Panc1 (cell line): ENCODE measurements at places on chromosomes 1 and 21.

DNA sequence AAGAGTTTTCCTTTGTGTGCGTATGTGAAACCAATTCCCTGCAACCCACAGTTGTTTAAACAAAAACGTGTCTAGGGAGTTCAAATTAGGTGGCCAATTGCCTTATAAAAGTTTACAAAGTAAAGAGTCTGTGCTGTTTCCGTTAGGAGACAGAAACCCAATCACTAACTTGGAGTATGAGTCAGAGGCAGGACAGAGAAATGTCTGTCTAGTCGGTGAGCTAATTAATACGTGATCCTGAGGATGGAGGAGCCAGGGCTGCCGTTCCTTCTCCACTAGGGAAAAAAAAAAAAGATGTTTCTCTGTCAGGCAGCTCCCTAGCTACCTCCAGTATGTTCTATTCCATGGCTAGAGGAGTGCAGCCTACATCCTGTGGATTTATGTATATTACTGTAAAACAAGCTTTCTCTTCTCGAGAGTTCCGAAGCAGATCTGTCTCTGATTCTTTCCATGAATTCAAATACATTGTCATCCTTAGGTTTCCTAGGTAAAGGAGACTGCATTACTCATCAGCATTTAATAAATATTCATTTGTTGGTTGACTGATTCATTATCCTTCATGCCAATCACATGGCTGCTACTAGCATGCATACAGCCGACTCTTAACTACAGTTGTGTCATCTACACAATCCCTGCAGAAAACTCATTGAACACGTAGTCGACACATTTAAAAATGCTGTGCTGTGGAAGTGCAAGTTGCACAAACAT is 430.6 kb downstream of the KIF26B start:
- H3K27ac ChIP-seq: no peak overlapping the region
- peaks cover 7% of the 10 kb centered on the region; the same call in 1 of the 2 replicates for H3K27me3 ChIP-seq
- no peak overlapping the region for H3K4me3 ChIP-seq
- H3K36me3 ChIP-seq: no peaks in the 10 kb centered on the region
- DNase-seq: no peak
- no peaks in the 10 kb centered on the region for H3K4me1 ChIP-seq

DNA sequence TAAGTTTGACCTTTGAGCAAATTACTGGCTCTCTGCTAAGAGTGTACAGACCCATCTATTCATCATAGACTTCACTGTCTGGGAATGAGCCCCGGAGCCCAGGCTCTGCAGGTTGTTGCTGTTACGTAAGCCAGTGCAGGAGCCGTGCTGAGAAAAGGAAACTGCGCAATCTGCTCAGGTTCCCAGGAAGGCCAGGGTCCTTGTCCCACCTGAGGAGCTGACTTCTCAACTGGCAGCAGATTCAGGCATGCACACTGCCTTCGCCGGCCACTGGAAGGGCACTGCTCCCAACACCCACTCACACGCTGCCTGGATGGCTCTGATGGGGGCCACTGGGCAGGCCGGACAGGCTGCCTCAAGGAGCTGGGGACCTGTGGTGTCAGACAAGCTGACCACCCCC is 19.5 kb downstream of the RCAN1 start:
- no peak overlapping the region for H3K4me3 ChIP-seq
- no peak overlapping the region for H3K27ac ChIP-seq
- H3K4me1 ChIP-seq: no peaks in the 10 kb centered on the region; the same call in 1 of the 2 replicates

DNA sequence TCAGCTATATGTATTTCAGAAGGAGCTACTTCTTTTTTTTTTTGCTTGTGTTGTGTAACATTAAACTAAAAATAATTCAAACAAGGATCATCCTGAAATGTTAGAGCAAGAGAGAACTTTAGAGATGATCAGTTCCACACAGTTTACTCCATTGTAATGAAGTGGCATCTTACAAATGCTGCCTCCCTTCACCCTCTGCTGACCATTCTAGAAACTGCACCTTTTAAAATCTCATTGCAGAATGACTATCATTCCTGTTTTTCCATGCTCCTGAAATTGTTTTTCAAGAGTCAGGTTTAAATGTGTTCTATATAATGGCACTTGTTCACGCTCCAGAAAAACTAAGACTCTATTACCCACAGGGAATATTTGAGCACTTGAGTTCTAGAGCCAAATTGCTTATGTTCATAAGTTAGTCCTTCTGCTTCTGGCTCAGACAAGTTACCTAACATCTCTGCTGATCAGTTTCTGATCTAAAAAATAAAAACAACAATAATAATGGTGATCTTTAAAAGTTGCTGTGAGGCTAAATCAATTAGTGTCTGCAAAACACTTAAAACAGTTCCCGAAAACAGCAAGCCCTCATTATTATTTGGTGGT is 21.5 kb upstream of the SLC44A5 start:
- no peaks in the 10 kb centered on the region for H3K36me3 ChIP-seq
- H3K27ac ChIP-seq: no peak overlapping the region
- no peaks in the 10 kb centered on the region for H3K4me1 ChIP-seq

- peaks cover 3% of the 10 kb centered on the region; the same call in 1 of the 2 replicates for H3K4me1 ChIP-seq
- H3K27ac ChIP-seq: no peak within 1 kb of the TSS
- no peak for DNase-seq
Observed at GRCh38 chr1:233613252-233614172, at the start of gene KCNK1. Gene KCNK1 (plus strand): TSS chr1:233614106. CDS start chr1:233614172, 66 bp downstream.

- H3K4me3 ChIP-seq: no peak overlapping the region
- no peaks in the 10 kb centered on the region for H3K4me1 ChIP-seq
- no peaks in the 10 kb centered on the region for H3K36me3 ChIP-seq
Observed at GRCh38 chr1:67589519-67590233, 95.3 kb upstream of the GADD45A start.

GRCh38 chr1:52603630-52604029 is 1.5 kb downstream of the GPX7 start:
- H3K4me1 ChIP-seq: peaks cover 9% of the 10 kb centered on the region; the same call in 1 of the 2 replicates
- no peak overlapping the region for H3K27ac ChIP-seq
- no peaks in the 10 kb centered on the region for H3K27me3 ChIP-seq

DNA sequence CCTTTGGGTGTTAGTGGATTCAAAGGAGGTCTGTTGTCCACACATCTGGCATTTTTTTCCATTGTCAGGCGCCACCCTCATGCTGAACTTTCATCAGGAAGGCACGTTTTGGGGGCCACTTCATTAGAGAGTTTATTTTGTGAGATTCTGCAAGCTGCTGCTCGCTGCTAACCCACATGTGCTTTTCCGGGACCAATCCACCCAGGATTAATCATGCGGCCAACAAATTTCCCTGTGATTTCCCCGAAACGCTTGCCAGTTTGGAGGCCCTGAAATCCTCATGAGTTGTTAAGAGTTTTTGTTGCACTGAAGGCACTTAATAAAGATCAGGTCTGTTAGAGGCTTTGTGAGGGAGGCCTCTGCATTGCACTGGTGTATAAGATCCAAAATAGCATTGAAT is 2.4 kb downstream of the PDPN start:
- H3K27ac ChIP-seq: no peak overlapping the region
- H3K36me3 ChIP-seq: no peaks in the 10 kb centered on the region
- H3K4me1 ChIP-seq: no peaks in the 10 kb centered on the region
- H3K4me3 ChIP-seq: no peak overlapping the region

GRCh38 chr1:23395154-23395724 is 25.6 kb upstream of the ZNF436 start:
- H3K27ac ChIP-seq: no peak overlapping the region
- H3K36me3 ChIP-seq: no peaks in the 10 kb centered on the region
- H3K4me1 ChIP-seq: no peaks in the 10 kb centered on the region
- no peaks in the 10 kb centered on the region for H3K27me3 ChIP-seq
- no peak for DNase-seq

DNA sequence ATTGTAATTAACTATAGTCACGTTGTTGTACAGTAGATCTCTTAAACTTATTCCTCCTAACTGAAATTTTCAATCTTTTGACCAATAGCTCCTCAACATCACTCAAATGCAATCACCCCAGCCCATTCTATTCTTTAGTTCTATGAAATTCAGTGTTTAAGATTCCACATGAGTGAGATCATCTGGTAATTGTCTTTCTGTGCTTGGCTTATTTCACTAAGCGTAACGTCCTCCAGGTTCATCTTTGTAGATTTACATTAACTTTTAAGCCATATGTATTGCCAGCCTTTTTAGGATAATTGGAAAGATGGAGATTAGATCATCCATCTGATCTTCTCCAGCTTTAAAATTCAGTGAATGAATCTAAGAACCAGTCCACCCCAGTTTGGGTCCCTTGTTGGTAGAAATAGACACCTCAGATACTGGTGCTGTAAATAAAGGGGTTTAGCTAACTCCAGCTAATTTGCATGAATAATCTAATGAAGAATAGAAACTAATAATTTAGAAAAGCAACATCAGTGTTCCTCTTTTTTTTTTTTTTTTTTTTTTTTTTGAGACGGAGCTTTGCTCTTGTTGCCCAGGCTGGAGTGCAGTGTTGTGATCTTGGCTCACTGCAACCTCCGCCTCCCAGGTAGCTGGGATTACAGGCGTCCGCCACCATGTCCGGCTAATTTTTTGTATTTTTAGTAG is 7.0 kb downstream of the S100A10 start:
- peaks cover 92% of the 10 kb centered on the region for H3K4me1 ChIP-seq
- DNase-seq: no peak
- peak overlapping the region; percentile 99 for H3K27ac ChIP-seq
- H3K36me3 ChIP-seq: peaks cover 52% of the 10 kb centered on the region

GRCh38 chr1:19462781-19463503 is 22.4 kb downstream of the CAPZB start:
- H3K27me3 ChIP-seq: no peaks in the 10 kb centered on the region
- DNase-seq: no peak
- no peaks in the 10 kb centered on the region for H3K36me3 ChIP-seq
- H3K4me3 ChIP-seq: no peak overlapping the region

DNA sequence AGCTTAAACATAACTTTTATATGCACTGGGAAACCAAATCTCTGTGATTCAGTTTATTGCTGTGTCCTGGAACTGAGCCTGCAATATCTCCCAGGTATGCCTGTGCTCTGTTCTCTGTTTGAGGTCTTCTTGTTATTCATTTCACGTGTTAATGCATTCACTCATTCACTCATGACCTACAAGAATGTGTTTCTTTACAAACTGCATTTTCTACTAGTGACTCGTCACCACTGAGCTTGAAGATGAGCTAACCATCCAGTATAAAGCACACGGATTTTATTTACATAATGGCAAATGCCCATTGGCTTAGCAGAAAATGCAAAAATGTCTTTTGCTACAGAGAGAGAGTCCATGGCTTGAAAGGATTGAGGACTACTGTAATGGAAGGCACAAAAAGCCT is 75.0 kb upstream of the DUSP10 start:
- H3K27ac ChIP-seq: no peak overlapping the region
- H3K27me3 ChIP-seq: no peaks in the 10 kb centered on the region
- H3K4me3 ChIP-seq: no peak overlapping the region
- H3K4me1 ChIP-seq: no peaks in the 10 kb centered on the region
- no peak for DNase-seq

DNA sequence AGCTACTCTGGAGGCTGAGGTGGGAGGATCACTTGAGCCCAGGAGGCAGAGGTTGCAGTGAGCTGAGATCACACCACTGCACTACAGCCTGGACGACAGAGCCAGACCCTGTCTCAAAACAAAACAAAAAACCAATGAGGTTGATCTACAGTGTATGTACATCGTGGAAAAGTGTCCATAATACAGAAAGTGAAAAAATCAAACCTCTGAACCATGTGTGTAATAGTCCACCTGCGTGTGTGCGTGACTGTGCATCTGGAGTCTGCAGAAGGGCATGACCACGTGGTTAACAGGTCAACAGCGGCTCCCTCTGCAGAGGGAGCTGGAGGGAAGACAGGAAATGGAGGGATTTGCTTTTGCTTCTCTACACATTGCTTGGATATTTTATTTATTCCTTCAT is 32.4 kb upstream of the ENO1 start:
- DNase-seq: no peak
- peaks cover 25% of the 10 kb centered on the region for H3K4me1 ChIP-seq
- H3K27ac ChIP-seq: no peak overlapping the region

DNA sequence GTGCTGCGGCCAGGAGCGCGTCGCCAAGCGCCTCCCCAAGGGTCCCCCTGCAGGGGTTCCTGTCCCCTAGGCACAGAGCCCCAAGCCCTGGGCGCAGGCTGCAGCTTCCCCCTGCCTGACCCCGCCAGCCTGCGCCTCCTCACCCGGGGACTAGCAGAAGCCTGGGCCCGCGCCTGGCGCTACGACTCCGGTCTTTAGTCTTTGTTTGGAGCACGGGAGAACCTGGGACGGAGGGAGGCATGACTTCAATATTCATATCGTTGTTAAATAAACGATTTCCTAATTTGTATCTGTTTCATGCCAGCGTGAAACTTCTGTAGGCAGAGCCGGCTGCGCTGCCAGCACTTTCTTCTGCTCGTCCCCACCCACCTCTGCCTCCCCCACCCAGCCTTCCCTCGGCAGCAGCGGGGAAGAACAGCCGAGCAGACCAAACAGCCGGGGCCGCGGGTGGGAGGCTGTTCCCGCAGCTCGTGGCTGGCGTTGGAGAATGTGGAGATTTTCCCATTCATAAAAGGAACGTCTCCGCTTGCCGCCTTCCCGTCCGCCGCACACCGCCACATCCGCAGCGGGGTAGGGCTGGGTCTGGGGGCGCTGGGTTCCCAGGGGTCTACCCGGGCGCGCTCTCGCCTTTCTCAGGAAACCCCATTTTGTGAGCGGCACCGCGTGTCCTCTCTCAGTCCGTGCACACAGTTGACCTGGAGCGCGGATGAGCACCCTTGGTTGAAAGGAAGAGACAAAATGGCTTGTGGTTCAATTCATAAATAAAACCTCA is 777 bp upstream of the TRIM67 start:
- DNase-seq: no peak
- no peaks in the 10 kb centered on the region for H3K4me1 ChIP-seq
- no peak overlapping the region for H3K27ac ChIP-seq
- H3K36me3 ChIP-seq: no peaks in the 10 kb centered on the region
- H3K27me3 ChIP-seq: peaks cover 19% of the 10 kb centered on the region
- no peak overlapping the region for H3K4me3 ChIP-seq

DNA sequence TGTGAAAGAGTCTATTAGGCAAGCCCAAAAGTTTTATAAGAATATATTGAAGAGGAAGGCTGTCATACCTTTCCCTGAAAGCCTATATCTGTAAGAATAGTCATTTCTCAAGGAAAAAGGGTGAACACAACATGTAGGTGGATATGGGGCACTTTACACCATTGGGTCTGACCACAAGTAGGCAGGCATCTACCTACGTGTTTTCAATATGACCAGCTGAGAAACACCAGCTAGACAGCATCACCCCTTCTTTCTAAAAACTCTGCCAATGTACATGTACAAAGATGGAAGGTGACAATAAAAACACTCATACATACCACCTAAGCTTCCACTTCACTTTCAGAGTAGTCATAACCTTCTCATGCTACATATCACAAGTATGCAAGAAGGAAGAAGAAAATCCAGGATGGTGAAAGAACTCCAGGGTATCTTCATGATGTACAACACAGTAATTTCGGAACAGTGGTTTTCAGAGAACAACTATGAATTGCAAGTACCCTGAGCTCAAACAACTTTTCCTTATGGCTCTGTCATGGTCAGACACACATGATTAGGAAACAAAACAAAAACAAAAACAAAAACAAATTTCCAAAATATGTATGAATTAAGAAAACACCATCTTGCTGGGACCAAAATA is 98.5 kb upstream of the ADGRL2 start:
- no peak for DNase-seq
- H3K27ac ChIP-seq: no peak overlapping the region
- H3K4me1 ChIP-seq: no peaks in the 10 kb centered on the region
- H3K27me3 ChIP-seq: no peaks in the 10 kb centered on the region
- H3K4me3 ChIP-seq: no peak overlapping the region
- no peaks in the 10 kb centered on the region for H3K36me3 ChIP-seq
